ENCODE measurements at places on chromosomes 4 and X. TPM values are rescaled to one million over a fixed set of nuclear protein-coding genes. Genes with fewer than 3 reads are reported as not detected.

- no peaks in the 10 kb centered on the region for H3K27me3 ChIP-seq
- no peak overlapping the region for H3K4me3 ChIP-seq
- H3K36me3 ChIP-seq: peaks cover 31% of the 10 kb centered on the region
- DNase-seq: no peak
- H3K27ac ChIP-seq: peak overlapping the region; percentile 87
Observed at GRCh38 chr4:113738251-113738650, 23.3 kb downstream of the CAMK2D start.

DNA sequence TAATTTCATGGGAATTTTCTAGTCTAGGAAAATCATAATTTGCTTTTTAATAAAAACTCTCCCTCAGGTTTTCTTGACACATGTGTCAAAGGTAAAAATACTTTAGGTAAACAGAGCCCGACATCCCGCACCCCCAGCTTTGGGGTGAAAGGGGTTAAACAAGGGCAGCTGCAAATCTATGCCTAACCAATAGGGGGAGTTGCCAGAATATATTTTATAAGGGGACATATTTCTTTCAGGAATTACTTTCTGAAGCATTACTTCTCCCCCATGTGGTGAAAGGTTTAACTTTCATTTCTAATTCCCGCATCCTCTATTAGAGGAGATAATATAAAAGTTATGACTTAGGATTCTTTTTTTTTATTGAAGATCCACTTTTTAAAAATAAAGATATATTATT lies 53.9 kb upstream of the HEPH start:
- H3K4me3 ChIP-seq: no peak overlapping the region
- H3K4me1 ChIP-seq: no peaks in the 10 kb centered on the region
- no peak overlapping the region for H3K27ac ChIP-seq
- no peak for DNase-seq

DNA sequence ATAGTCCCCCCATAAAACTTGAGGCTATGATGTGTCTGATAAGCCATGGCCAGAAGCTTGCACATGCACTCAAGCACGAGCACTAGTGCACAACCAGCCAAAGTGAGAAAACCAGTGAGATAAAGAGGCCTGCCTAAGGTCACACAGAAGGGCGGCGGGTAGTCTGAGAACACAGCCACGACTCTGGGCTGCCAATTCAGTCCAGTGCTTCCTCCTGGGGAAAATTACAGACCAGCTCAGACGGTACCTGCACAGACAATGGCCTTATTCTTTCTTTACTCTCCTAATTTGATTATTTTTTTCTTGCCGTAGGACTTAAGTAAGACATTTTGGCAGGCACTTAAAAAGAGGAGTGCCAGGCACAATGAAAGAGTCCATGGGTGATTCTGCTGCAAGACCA lies 533.2 kb upstream of the FAT1 start:
- no peak overlapping the region for H3K4me3 ChIP-seq
- DNase-seq: no peak
- H3K4me1 ChIP-seq: peaks cover 19% of the 10 kb centered on the region
- H3K27ac ChIP-seq: no peak overlapping the region
- no peaks in the 10 kb centered on the region for H3K27me3 ChIP-seq

- H3K27me3 ChIP-seq: no peaks in the 10 kb centered on the region
- H3K27ac ChIP-seq: no peak overlapping the region
- H3K4me3 ChIP-seq: no peak overlapping the region
- H3K36me3 ChIP-seq: no peaks in the 10 kb centered on the region
Observed at GRCh38 chr4:67785528-67785927, 31.3 kb upstream of the GNRHR start.

GRCh38 chr4:53450773-53451172 lies 73.3 kb downstream of the FIP1L1 start:
- H3K4me3 ChIP-seq: no peak overlapping the region
- peaks cover 46% of the 10 kb centered on the region for H3K36me3 ChIP-seq
- no peak for DNase-seq
- H3K27ac ChIP-seq: peak overlapping the region; percentile 19
- peaks cover 11% of the 10 kb centered on the region for H3K4me1 ChIP-seq
- H3K27me3 ChIP-seq: no peaks in the 10 kb centered on the region

DNA sequence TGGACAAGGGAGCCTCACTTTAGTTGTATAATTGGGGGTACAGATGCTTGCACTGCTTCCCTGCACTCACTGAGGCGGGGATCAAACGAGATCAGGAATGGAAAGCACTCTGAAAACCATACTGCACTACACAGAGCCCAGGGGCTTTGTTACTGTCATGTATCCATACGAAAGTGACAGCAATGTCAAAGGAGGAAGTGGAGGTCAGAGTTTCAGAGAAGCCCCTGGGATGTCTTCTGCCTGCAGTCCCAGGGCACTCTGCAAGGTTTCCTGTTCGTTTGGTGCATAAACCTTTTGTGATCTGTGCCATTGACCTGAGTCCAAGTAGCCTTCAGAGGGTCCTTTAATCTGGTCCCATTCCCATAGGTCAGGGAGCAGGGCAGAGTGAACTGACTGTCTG lies 31.2 kb downstream of the RNF175 start:
- H3K4me1 ChIP-seq: peaks cover 20% of the 10 kb centered on the region
- peaks cover 6% of the 10 kb centered on the region for H3K27me3 ChIP-seq

- H3K27me3 ChIP-seq: peaks cover 2% of the 10 kb centered on the region
- peaks cover 2% of the 10 kb centered on the region for H3K4me1 ChIP-seq
- no peak for DNase-seq
- no peak overlapping the region for H3K4me3 ChIP-seq
- no peaks in the 10 kb centered on the region for H3K36me3 ChIP-seq
- H3K27ac ChIP-seq: no peak overlapping the region
Observed at GRCh38 chrX:8849945-8850344, 48.8 kb upstream of the FAM9A start.

- no peak overlapping the region for H3K27ac ChIP-seq
- H3K4me3 ChIP-seq: no peak overlapping the region
- no peaks in the 10 kb centered on the region for H3K27me3 ChIP-seq
- no peaks in the 10 kb centered on the region for H3K4me1 ChIP-seq
Observed at GRCh38 chrX:97524997-97525396, 641.3 kb downstream of the RPA4 start.

DNA sequence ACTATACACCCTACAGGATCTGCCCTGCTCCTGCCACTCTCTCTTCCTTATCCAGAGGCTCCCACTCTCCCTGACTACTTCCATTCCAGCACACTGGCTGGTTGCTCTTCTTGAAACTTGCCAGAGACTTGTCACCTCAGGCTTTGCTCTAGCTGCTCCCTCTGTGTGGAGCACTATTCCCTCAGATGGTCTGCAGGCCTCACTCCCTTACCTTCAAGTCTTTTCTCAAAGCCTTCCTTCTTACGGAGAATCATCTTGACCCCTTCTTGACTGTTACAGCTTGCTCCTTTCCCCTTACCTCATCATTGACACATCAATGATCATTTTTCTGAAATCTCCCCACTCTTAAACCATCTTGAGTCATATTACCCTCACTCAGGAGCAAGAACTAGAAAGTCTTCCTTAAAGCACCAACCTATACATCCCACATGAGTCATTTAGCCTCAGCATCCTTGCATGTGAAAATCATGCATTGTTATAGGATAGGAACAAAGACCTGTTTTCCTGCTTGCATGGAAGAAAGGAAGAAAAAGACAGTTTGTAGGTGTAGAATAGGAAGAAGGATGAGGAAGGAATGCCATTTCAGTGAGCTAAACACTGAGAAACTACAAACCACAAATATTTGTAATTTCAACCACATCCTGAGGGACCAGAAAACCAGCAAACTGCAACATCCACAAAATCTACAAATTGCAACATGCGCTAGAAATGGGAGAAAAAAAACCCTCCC lies 55.7 kb downstream of the ANTXR2 start:
- H3K36me3 ChIP-seq: peaks cover 15% of the 10 kb centered on the region
- DNase-seq: no peak
- H3K4me3 ChIP-seq: no peak overlapping the region
- peaks cover 11% of the 10 kb centered on the region for H3K4me1 ChIP-seq

DNA sequence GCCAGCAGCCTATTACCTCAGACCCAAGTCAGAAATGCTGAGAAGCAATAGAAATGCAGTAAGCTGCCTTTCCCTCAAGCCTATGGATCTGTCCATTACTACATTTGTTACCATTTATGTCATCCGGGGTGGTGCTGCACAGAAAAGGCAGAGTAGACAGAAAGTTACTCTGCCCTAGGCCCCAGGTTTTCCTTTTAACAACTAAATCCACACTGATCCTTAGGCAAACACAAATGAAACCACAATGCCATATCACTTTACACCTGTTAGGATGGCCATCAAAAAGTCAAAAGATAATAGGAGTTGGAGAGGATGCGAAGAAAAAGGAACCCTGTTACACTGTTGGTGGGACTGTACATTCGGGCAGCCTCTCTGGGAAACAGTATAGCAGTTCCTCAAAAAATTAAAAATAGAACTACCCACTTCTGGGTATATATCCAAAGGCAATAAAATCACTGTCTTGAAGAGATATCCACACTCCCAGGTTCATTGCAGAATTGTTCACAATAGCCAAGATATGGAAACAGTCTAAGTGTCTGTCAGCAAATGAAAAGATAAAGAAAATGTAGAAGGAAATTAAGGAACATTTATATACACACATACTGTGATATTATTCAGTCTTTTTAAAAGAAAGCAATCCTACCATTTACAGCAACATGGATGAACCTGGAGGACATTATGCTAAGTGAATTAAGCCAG lies 186.3 kb downstream of the NWD2 start:
- H3K27me3 ChIP-seq: peaks cover 11% of the 10 kb centered on the region

DNA sequence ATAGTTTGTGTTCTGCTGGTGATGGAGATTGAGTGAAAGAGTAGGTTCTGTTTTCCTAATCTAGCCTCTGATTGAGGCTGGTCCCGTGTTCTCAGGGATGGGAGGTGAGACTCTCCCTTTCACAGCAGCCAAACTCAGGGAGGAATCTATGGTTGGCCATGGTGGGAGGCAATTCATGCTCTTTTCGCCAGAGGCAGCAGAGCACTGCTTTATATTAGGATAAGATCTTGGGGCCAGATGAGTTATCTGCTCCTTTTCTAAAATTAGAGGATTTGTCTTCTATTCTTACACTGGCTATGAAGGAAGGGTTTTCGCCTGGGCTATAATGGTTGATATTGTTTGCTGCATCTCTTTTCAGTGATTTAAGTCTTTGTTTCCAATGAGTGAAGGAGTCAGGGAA lies 63.9 kb upstream of the NLGN4X start:
- H3K27ac ChIP-seq: no peak overlapping the region
- no peak for DNase-seq
- no peaks in the 10 kb centered on the region for H3K27me3 ChIP-seq
- no peak overlapping the region for H3K4me3 ChIP-seq
- H3K4me1 ChIP-seq: no peaks in the 10 kb centered on the region

DNA sequence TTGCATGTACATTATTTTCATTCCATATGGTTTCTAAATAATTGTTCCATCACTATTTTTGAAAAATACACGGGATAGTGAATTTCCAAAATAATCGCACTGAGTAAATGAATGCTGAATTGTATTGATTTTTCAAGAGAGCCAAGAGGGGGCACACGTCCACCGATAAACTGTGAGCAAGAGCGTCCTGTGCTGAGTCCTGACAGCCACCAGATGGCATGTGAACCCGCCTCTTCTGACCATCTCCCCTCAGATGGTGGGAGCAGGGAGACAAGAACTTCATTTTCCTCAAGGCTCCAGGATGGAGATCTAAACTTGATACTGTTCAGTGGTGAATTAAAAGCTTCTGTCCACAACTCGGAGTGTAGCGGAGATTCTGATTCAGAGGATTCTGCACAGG lies 30.6 kb upstream of the IL9R start:
- no peaks in the 10 kb centered on the region for H3K27me3 ChIP-seq
- no peak overlapping the region for H3K4me3 ChIP-seq
- no peaks in the 10 kb centered on the region for H3K36me3 ChIP-seq
- no peak overlapping the region for H3K27ac ChIP-seq
- no peaks in the 10 kb centered on the region for H3K4me1 ChIP-seq

- no peak overlapping the region for H3K4me3 ChIP-seq
- peaks cover 5% of the 10 kb centered on the region for H3K4me1 ChIP-seq
- no peaks in the 10 kb centered on the region for H3K36me3 ChIP-seq
- peaks cover 15% of the 10 kb centered on the region for H3K27me3 ChIP-seq
- no peak overlapping the region for H3K27ac ChIP-seq
Observed at GRCh38 chr4:7268941-7269340, 76.6 kb downstream of the SORCS2 start.

DNA sequence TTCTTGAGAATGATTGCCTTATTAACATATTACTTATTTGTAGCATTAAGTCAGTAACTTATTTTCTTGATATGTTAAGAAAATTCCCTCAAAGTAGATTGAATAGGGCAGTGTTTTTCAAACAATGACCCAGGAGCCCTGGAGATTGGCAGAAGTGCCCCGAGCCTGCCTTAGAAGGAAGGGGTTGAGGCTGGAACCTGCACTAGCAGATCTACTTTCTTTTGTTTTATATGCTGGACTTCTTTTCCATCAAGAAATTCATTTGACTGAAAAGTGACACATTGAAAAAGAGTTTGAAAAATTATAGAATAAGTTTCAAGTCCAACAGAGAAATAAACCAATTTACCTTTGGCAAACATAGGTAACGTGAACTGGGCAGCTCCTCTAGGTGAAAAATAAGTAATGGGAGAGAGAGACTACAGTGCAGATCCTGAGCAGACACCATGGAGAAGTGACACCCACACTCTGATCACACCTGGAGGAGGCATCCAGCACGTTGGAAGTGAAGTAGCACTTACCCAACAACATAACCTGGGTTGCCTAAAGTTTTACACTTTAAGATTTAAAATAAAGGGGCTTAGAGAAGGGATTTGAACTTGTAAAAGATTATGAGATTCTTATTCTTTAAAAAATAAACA lies 18.6 kb downstream of the ARSJ start:
- H3K27me3 ChIP-seq: no peaks in the 10 kb centered on the region
- peaks cover 16% of the 10 kb centered on the region for H3K36me3 ChIP-seq
- H3K4me1 ChIP-seq: peaks cover 93% of the 10 kb centered on the region
- no peak overlapping the region for H3K4me3 ChIP-seq
- H3K27ac ChIP-seq: peak overlapping the region; percentile 94

- no peak for DNase-seq
- peaks cover 34% of the 10 kb centered on the region for H3K4me1 ChIP-seq
- no peak overlapping the region for H3K4me3 ChIP-seq
- H3K36me3 ChIP-seq: no peaks in the 10 kb centered on the region
- no peak overlapping the region for H3K27ac ChIP-seq
- H3K27me3 ChIP-seq: no peaks in the 10 kb centered on the region
Observed at GRCh38 chrX:13091111-13091765, 46.8 kb upstream of the FAM9C start.

The SAGE1 gene
- not detected for total RNA-seq

The UTP14A gene
- 20.8 TPM for total RNA-seq

The FABP2 gene
- total RNA-seq: not detected

The PABPC1L2A gene
- total RNA-seq: not detected

The PDE6B gene
- total RNA-seq: 1.6 TPM

The RNF175 gene
- total RNA-seq: not detected

The ARAP2 gene
- 2.4 TPM for total RNA-seq

The LUZP4 gene
- total RNA-seq: not detected
